ENCODE measurements at places on chromosomes 7 and 10. TPM values are rescaled to one million over a fixed set of nuclear protein-coding genes. Genes with fewer than 3 reads are reported as not detected.

GRCh38 chr7:10122551-10123100 lies 851.0 kb upstream of the PHF14 start:
- DNase-seq: peak; percentile 96

DNA sequence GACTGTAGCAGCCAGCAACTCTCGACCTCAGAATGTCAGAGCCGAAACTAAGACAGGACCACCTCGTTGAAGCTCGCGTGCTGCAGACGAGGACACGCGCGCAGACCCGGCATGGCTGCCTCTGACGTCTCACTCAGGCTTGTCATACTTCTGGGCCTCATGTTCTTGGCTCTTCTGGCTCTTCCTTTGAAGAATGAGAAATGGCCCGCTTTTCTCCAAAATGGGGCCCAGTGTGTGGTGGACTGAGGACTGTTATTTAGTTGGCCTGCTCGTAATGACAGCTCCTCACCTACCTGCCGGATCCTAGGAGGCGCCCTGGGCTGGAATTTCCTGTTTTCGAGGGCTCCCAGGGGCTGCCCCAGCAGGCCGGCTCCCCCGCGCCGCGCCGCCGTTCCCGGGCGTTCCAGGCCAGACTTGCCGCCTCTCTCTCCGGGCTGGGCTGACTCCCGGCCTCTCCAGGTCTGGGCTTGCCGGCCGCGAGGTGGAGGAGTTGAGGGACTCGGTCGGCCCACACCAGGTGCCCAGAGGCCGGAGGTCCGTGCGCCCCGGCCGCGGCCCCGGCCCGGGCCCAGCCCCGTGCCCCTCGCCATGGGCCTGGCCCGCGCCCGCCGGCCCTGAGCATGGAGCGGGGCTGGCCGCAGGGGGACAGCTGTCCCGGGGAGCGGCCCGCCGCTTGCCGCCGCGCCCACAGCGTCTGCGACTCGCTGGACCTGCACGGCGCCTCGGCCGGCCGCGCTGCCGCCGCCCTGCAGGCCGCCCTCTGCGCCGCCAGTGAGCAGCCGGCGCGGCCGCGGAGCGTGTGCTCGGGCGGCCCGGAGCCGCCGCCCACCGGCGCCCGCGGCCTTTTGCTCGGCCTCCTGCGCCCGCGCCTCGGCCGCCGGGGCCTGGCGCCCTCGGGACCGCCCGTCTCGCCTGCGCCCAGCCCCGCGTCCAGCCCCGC lies 28.1 kb downstream of the AGAP3 start:
- DNase-seq: no peak

DNA sequence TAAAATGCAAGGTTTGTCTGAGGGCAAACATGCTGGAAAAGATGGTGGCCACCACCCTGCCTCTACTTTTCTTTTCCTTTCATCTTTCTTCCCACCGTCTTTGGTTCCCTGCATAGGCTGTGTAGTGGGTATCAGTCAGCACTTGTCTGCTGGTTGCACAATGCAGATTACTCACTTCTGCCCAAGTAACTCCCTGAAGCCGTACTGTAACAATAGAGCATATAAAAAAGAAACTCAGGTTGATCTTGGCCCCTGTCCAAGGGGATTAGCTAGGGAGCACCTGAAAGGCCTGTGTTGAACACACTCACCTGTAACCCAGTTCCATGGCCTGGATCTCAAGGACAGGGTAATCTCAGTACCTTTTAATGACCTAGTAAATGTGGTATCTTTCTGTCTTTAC lies 533.0 kb upstream of the GALNT17 start:
- no peak for DNase-seq

- DNase-seq: peak; percentile 43
These were observed 136.6 kb upstream of the TARP start for GRCh38 chr7:38410056-38410455.

- DNase-seq: no peak
These were observed 46.3 kb downstream of the HK1 start for GRCh38 chr10:69324583-69324982.

GRCh38 chr10:115921795-115922194 lies 351.2 kb downstream of the GFRA1 start:
- DNase-seq: no peak

GRCh38 chr7:155093596-155093995 lies 23.5 kb downstream of the HTR5A start:
- DNase-seq: no peak

- no peak for DNase-seq
These were observed 5.6 kb upstream of the WASL start for GRCh38 chr7:123754271-123754871.

- no peak for DNase-seq
These were observed 142.0 kb downstream of the DOCK1 start for GRCh38 chr10:127046975-127047877.

DNA sequence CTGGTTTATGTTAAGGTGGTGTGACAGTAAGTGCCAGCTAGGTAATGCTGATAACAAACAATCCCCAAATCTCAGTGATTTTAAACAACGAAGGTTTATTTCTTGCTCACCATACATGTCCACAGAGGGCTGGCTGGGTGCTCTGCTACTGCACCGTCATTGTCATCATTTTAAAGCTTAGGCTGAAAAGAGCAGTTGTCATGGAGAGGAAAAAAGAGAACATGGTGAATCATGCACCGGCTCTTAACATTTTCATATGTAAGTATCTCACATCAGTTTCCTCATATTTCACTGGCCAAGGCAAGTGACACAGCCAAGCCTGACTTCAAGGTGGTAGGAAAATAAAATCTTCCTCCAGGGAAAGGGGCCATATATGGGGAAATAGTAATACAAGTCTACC lies 746.9 kb downstream of the SORCS3 start:
- no peak for DNase-seq

- no peak for DNase-seq
These were observed 36.3 kb downstream of the RBM20 start for GRCh38 chr10:110680273-110681020.

- no peak for DNase-seq
These were observed 1206.6 kb downstream of the TYW1 start for GRCh38 chr7:68203251-68203650.

DNA sequence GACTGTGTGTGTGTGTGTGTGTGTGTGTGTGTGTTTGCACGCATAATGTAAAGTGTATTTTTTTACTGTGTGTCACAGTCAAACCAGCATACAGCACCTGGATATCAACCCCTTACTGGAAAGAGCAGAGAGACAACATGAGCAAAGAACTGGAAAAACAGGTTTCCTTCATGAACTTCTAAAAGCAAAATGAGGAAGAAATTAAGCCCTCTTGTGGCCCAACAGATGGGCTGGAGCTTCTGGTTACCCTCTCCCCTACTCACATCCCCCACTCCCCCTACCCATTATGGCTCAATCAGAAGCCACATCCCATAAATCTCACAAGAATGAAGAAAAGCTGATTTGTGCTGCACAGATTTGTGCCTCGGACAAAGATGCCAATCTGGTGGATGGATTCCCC lies 36.2 kb downstream of the PDE1C start:
- DNase-seq: no peak

DNA sequence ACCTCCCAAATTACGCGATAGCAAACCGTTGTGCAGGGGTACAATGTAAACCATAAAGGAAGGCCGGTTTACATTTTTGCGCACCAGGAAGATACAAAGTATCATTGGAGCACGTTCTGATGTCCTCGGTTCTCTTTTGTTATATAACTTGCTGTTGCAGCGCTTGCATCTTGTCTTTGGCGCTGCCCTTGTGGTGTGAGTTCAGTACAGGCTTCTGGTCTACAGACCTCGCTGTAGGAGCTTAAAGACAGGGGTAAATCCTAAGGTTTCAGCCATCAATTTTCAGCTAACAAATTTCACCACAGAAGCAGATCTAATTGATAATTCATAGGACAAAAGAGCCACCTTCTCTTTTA lies 1.5 kb upstream of the MKX start:
- peak; percentile 57 for DNase-seq

DNA sequence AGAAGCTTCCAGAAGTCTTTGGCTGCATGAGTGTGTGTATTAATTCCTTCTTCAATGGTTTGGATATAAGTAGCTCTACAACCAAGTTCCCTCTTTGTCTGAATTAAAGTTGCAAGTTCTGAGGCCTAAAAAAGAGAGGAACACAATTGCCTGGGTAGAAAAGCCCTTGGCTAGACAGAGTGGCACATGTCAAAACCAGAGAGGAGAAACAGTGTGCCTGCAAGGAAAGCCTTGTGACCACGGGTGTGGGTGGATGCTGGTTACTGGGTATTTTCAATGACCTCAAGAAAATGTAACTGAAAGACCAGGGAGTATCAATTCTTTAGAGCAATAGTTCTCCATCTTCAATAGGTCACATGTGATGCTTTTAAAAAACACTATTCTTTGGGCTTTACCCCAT lies 148.3 kb downstream of the SVIL start:
- no peak for DNase-seq

DNA sequence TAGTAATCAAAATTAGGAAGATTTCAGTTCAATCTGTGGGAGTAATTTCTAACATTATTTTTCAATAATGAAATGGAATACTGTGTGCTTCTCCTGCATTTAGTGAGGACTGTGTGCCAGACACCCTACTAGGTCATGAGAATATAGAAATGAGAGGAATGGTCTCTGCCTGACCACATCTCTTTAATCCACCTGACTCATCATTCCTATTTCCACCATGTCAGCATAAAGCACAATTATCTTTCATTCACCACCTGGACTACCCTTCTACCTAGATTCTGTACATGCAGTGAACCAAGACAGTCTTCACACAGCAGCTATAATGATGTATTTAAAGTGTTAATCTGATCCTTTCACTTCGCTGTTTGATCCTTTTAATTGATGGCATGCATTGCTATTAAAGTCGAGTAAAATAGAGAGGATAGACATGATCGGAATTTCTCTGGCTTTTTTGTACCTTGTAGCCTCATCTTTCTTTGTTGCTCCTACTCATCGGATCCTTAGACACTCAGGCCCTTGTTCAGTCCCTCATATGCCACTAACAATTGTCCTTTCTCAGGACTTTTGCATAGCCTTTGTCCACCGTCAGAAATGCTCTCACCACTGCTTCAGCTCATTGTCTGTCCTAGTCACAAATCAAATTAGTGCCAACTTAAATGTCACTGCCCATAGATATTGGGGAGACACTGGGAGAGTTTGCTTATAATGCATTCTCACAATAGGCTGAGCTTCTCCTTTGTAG lies 1037.1 kb downstream of the REEP3 start:
- DNase-seq: no peak

DNA sequence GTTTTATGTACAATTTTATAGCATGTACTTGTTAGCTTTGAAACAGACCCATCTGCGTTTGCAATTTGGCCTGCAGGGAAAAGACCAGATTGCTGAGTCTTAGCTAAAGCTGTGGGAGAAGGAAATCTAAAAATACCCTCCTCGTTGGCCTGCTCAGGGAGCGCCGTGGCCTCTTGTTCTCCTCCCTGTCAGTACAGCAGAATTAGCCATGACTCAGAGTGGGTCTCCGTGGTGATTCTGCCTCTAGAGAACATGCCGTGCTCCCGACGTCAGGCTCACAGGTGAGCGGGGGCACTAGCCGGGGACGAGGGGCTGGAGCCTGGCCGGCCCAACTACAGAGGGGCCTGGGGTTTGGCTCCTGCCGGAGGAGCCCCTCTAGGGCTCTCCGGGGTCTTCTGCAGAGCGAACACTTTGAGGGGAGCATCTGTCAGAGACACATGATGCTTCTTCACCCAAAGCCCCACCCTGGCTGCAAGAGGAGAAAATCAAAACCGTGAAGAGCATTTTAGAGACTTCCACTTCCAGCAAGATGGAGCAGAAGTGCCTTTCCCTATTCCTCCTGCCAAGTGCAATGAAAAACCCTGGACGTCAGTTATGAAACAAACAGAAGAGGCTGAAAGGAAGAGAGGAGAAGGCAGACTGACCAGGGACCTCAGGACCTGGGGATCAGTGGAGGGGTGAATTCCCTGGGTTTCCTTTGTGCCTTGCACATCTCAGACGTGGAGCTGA lies 98.9 kb downstream of the LHPP start:
- peak; percentile 97 for DNase-seq

DNA sequence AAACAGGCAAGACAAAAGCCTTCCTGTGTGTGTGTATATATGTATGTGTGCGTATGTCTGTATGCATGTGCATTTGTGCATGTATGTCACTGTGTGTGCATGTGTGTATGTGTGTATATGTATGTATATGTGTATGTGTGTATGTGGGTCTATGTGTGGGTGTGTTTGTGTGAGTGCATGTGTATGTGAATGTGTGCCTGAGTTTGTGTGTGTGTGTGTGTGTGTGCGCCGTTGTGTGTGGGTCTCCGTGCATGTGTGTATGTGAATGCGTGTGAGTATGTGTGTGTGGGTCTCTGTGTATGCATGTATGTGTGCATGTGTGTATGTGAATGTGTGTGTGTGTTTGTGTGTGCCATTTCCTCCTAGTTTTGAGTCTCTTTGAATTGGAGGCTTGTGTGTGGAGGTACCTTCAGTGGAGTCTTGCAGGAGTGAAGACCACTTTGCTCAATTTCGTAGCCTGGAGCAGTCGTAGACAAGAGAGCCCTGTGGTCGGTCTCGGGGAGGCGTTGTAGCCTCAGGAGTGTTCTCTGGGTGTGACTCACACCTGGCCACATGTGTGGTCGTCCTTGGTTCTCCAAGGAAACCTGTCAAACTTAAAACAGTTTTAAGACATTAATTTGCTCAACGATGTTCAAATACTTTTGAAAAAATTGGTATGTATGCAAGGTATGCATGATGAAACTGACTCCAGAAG lies 28.1 kb downstream of the INPP5A start:
- DNase-seq: no peak

- no peak for DNase-seq
These were observed 78.2 kb upstream of the SEC61G start for GRCh38 chr7:54837168-54837567.

DNA sequence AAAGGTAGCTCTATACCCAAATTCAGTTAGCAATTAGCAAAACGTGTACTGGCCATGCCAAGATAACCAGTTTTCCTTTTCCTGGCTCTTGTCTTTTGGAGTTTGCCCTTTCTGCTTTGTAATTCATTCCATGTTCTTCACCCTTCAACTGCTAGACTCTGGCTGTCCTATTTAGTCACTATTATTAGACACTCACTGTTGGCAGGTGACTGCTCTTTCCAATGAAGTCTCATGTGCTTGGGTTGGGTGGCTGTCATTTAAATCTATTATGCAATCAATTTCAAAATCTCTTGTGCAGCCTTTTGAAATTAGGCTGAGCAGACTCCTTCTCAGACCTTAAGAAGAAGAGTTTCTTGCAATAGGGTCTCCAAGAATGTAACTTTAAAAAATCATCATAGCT lies 266.5 kb downstream of the GPR158 start:
- no peak for DNase-seq

DNA sequence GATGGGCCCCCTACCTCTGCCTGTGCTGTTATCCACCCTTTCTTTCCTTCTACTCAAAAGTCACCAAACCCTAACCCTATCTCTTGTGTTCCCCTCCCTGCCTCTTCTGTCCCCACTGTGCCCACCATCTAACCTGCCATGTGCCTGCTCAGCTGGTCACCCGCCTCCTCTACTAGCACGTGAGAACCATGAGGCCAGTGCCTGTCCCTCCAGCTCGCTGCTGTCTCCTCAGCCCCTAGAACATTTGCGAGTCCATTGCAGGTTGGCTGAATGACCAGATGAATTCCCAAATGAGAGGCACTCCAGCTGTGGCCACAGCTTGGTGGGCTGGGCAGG lies 129.0 kb downstream of the ARHGAP22 start:
- DNase-seq: no peak

Gene EPHB6
- polyA plus RNA-seq: 74.6 TPM

Gene CPA4
- polyA plus RNA-seq: 0.34 TPM

Gene RADIL
- polyA plus RNA-seq: 15.3 TPM

Gene GPR15LG
- not detected for polyA plus RNA-seq

Gene GPR26
- polyA plus RNA-seq: 0.59 TPM

Gene ODAD2
- 0.32 TPM for polyA plus RNA-seq

Gene WDFY4
- polyA plus RNA-seq: 0.73 TPM

Gene MRPL32
- polyA plus RNA-seq: 30.8 TPM

Data from brain (organoid and tissue), 16 donors.